NCI-H1694 treated with DMSO at 0.1 percent for 48 hours (cell line): ENCODE measurements at places on chromosomes 11 and 22.

GRCh38 chr11:122732342-122733315, 77.1 kb downstream of the UBASH3B start:
- DNase-seq: no peak

- DNase-seq: peak; percentile 53
These were observed 533.9 kb upstream of the CCDC90B start for GRCh38 chr11:83819931-83820549.

GRCh38 chr11:119589001-119589400, 140.0 kb downstream of the NECTIN1 start:
- no peak for DNase-seq

DNA sequence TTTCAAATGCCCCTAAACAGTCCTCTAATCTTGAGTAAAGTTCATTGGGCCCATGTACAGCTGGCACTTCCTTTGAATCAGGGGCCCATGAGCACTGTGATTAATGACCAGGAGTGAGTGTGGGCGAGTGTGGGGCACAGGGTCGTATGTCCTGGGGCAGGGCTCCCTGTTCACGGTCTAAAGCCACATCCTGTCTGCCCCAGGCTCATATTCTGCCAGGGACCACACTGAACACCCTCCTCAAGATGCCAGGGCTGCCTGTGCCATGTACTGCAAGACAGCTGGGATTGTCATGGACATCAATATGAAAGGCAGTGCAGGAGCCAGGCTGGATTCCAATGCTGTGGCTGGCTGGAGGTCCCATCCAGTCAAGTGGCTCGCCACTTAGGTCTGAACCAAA, 130.5 kb downstream of the KIRREL3 start:
- no peak for DNase-seq

DNA sequence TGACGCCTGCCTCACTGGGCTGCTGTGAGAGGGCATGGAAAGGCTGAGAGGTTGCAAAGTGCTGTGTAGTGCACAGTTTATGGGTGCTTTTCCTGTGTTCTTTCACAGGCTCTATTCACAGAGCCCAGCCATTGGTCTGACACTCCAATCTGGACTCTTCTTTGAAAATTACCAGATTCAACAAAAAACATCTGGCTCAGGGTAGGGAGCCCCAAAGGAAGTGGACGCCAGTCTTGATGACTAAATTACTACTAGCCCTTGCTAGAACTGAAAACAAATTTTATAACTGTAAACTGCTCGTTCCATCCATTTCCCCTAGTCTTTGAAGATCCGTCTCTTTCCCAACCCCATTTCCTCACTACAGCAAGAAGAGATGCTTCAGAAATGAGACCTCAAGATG, 178.6 kb downstream of the TENM4 start:
- DNase-seq: no peak

- no peak for DNase-seq
These were observed 82.2 kb downstream of the FLI1 start for GRCh38 chr11:128776069-128776423.

DNA sequence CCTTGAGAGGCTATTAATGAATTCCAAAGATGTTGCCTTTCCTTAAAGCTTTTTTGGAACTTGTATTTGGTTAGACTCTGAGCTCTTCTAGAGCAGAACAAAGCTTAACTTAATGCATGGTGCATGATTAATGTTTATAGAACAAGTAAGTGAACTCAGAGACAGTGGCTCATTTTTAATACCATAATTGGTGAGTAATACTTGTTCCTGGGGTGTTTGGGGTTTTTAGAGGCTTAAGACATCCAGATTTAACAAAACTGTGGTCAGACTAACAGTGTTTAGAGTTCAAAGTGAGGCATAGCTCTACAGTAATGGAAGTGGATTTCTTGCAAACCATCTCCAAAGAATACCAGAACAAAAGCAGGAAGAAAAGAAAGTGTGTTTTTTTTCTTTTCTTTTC, 73.7 kb upstream of the CTSC start:
- DNase-seq: no peak

- DNase-seq: no peak
These were observed at the start of gene RASD2 for GRCh38 chr22:35540595-35541253. Gene RASD2 (plus strand): TSS chr22:35540831. CDS start chr22:35546810, 5,979 bp downstream.

GRCh38 chr11:106012744-106013143, 9.3 kb downstream of the MSANTD4 start:
- DNase-seq: no peak

DNA sequence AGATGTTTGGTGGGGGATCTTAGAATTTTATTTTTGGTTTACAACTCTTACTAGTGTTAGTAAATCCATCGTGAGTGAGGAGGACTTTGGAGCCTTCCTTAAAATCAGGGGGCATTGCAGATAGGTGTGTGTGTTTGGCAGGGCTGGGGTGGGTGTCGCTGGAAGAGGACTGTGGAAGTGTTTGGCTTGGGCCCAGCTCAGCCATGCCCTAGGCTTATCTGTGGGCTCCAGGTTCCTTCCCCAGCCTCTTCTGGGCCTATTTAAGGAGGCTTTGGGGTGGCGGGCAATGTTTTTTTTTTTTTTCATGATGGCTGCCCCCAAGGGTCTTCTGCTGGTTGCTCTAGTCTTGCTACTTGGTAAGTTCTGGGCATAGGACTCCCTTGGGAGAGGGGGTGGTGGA, 22.1 kb downstream of the MTFP1 start:
- no peak for DNase-seq

GRCh38 chr22:48578138-48579042, 1249.3 kb downstream of the BRD1 start:
- DNase-seq: no peak

DNA sequence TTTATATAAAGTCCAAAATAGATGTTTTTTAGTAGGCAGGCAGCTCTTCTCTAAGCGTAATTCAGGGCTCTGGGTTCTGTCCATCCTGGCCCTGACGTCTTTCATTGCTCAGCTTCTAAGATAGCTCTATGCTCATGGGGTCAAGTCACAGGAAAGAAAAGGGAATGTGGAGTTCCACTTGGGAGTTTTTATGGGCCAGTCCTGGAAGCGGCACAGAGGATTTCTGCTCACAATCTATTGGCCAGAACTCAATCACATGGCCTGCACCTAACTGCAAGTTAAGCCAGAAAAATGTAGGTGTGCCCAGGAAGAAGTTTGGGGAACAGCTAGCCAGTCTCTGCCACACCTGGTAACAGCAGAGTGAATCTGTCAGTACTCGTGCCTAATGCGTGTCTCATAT, 7.4 kb upstream of the ZBTB16 start:
- no peak for DNase-seq

DNA sequence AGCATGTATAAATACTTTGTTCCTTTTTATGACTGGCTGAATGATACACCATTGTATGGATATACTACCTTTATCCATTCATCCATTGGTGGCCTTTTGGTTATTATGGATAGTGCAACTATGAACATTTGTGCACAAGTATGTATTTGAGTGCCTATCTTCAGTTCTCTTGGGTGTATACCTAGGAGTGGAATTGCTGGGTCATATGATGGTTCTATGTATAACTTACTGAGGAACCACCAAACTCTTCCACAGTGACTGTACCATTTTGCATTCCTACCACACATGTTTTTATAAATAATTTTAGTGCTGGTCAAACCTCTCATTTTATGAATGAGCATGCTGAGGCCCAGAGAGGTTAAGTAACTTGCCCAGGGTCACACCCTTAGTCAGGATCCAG, 3.8 kb upstream of the PATZ1 start:
- DNase-seq: no peak

DNA sequence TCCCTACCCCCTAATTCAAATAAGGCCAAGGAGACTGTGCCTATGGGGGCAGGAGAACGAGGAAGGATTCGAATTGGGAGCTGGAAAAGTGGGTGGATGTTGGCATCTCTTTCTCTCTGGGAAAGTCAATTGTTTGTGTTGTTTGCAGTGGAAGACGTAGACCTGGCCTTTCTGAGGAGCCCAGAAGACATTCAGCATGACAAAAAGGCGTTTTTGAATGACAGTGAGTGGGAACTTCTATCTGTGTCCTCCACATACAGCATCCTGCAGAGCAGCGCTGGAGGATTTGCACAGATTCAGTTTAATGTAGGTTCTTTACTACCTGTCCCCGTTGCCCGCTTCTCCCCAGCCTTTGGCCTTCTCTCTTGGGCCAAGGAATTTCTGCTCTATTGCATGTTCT, 28.2 kb downstream of the HTR3B start:
- no peak for DNase-seq

DNA sequence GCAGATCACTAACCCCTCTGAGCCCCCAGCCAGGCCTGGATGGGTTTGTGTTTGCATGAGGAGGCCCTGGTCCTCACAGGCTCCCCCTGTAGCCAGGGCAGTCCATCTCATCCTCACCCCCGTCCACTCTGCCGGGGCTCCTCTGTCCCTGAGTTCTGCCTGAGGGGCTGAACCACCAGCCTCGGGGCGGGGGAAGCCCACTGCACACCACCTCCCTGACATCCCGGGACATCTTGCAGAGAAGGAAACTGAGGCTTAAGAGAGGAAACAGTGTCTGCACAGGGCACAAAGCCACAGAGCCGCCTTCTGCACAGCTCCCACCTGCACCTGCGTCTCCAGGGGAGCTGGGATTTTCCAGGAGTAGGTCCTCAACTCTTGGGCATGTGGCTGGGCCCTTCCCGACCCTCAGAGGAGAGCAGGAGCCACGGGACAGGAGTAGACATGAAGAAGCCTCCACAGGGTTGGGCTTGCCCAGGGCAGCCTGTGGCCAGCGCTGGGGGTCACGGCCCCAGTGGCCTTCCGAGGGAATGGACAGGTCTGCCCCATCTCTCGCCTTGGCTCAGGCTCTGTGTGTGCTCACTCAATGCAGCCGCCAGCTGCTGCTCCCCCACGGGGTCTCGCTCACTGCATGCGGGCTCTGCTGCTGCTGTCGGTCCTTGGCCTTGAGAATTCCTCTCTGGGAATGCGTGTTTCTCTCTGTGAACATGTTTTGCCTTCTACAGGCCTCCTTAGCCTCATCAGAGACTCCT, 45.4 kb upstream of the CCDC188 start:
- DNase-seq: no peak

GRCh38 chr22:38467904-38468442, at the start of gene KDELR3:
Gene KDELR3 (plus strand): TSS chr22:38468096. CDS start chr22:38468234, 138 bp downstream.
- DNase-seq: no peak
